ENCODE measurements at places on chromosomes 4 and X.
A peak's percentile ranks its signal among the peaks of the same experiment; 100 is the strongest.

- no peak for DNase-seq
These were observed 61.0 kb upstream of the SMIM10 start for GRCh38 chrX:134929808-134930207.

DNA sequence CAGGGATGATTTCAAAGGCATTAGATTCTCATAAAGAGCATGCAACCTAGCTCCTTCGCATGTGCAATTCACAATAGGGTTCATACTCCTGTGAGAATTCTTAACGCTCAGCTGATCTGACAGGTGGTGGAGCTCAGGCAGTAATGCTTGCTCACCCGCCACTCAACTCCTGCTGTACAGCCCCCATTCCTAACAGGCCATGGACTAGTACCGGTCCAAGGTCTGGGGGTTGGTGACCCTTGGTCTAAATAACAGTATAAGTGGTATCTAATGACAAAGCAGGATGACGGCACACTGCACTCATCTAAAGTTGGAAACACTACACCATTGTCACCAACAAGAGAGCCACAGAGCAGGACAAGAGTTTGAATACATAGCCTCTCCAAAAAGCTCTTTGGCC, 28.5 kb downstream of the ADGRA3 start:
- DNase-seq = no peak

- no peak for DNase-seq
These were observed 459 bp downstream of the RBMX2 start for GRCh38 chrX:130402208-130402684.

GRCh38 chr4:167724941-167725340, 367.4 kb upstream of the ANXA10 start:
- no peak for DNase-seq

- DNase-seq = no peak
These were observed 119.1 kb downstream of the RTL9 start for GRCh38 chrX:110477593-110478228.

DNA sequence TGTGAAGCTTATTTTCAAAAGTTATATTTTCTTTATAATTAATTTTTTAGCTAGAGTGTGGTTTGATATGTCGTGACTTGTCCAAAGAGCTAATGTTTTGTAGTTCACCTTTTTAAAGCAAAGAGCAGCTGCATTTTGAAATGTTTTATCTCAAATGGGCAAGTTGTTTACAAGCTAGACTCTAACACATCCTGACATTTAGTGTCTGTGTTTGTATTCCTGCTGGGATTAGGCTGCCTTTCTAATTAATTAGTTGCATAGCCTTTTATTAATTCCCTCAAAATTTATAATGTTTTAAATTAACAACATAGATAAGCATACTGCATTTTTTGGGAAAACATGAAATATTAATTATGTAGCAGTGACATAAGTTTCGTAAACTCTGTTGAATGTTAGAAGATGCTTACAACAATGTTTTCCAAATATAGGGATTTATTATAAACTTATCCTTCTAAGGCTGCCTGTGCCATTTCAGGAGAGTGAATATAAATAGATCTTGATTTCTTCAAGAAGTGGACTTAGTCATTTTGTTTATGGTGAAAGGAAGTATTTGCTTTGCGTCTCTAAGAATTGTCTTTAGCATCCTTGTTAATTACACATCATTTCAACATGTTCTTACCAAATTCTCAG, 37.7 kb upstream of the NUDT6 start:
- no peak for DNase-seq

DNA sequence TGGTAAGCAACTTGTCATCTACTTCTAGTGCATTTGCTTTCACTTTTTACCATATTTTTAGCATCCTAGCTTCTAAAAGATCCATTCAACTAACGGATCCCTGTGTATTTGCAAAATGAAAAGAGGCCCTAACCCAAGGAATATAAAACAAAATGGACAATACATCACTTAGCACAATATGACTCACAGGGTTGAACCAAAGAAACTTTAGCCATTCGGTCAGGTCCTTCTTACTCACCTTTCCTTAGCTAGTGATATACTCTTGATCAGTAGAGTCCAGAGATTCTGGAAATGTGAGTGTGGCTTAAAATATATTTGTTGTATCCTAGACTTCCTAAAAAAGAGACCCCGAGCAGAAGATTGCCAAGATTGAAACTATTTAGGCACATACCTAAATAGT, 19.5 kb downstream of the TMPRSS11E start:
- DNase-seq = no peak

DNA sequence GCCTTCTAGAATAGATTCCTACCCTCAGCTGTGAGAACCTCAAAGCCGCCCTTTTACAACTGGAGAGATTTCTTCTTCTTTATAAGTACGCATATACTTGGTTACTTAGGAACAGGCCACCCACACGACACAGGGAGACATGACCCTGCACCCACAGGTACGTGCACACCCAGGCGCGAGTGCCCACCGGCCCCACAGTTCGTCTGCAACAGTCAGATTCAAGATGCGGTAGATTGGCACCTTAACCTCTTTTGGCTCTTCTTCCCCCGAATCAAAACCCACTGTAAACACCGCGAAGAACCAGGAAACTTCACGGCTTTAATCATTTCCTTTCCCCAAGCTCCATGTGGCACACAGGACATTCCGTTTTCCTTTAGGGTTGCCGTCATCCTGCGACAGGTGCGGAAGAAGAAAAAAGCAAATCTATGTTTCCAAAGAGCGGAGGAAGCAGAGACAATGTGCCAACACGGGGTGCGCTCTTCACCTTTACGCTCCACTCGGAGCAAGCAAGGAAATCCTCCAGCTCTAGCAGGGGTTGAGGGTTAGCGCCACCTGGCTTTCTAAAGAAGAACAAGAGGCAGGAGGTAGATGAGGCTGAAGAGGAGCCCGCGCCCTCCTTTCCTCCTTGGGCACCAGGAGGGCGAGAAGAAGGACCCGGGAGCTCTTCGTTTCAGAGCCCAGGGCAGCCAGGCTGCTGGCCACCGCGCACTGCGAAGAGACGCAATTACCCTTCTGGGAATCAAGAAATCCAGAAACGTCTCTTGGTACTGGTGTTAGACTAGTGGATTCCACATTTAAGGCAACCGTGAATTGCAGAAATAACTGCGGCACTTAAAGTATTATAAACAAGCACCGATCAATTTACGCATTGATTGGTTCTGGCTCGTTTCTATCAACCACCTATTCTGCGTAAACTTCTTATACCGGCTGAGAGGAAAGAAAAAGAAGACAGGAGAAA, 35.7 kb downstream of the HAND2 start:
- DNase-seq = peak; percentile 53

GRCh38 chr4:146333895-146334262, 119.5 kb downstream of the REELD1 start:
- no peak for DNase-seq

GRCh38 chr4:8388528-8388870, 52.0 kb downstream of the ACOX3 start:
- no peak for DNase-seq

DNA sequence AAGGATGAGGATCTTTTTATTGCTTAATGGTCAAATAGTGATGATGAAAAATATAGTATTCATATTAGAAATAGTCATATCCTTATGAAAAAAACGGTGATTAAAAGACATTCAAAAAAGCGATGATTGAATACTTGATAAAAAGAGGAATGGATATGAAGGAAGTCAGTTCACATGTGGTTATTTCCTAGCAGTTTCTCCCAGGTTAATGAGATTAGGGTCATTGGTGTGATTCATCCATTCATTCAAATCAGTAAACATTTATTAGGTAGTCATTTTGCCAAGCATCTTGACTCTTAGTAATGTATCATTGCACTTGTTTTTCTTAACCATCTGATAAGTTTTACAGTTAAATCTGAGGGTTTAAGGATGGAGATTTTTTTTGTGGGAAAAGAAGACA, 294.1 kb downstream of the ARHGAP24 start:
- DNase-seq = no peak

- DNase-seq = no peak
These were observed 46.5 kb downstream of the ZFYVE28 start for GRCh38 chr4:2371765-2372487.

DNA sequence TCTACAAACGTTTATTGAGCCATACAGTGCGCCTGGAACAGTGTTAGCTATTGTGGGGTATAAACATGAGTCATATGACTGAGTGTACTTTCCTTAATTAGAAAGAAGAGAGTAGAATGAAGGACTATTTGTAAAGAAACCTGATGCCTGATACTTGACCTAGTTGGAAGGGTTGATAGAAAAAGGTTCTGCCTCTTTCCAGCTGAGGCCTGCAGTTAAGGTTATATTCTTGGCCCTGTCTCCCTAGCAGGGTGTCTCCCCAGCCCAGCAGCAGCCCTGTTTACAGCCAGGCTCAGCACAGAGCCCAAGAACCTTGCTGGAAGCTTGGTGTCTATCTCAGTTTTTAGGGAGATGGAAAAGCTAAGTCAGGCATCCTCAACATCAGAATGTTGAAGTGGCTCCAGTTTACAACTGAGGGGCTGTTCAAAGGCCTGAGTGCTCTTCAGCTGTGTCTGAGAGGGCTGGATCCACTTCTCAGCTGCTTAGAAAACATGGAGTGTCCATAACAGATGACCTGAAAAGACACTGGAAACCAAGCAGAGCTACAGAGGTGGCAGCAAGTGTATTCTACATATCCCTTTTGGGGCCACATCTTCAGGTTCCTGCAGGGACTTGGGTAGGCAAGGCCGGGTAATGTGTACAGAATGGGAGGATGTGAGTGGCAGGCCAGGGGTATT, 21.6 kb downstream of the NYX start:
- no peak for DNase-seq

DNA sequence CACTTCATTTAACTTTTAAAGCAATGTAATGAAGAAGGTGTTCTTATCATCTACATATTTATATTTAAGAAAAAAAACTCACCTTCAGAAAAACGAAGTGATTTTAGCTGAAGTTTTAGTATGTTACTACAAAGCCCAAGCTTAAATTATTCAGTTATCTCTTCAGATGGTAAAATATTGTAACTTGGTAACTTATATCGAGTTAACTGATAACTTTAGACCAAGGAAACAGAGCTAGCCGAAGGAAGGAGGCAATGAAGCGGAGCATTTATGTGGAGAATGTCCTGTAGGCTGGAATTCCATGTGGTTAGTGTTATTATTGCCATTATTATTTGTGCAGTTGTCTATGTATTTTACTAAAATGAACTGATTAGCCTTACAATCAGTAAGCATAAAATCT, 1102.1 kb upstream of the LCORL start:
- no peak for DNase-seq

- DNase-seq = no peak
These were observed 288.7 kb downstream of the PRDM5 start for GRCh38 chr4:120633810-120634209.

GRCh38 chr4:105509291-105509690, 35.4 kb upstream of the PPA2 start:
- DNase-seq = no peak

DNA sequence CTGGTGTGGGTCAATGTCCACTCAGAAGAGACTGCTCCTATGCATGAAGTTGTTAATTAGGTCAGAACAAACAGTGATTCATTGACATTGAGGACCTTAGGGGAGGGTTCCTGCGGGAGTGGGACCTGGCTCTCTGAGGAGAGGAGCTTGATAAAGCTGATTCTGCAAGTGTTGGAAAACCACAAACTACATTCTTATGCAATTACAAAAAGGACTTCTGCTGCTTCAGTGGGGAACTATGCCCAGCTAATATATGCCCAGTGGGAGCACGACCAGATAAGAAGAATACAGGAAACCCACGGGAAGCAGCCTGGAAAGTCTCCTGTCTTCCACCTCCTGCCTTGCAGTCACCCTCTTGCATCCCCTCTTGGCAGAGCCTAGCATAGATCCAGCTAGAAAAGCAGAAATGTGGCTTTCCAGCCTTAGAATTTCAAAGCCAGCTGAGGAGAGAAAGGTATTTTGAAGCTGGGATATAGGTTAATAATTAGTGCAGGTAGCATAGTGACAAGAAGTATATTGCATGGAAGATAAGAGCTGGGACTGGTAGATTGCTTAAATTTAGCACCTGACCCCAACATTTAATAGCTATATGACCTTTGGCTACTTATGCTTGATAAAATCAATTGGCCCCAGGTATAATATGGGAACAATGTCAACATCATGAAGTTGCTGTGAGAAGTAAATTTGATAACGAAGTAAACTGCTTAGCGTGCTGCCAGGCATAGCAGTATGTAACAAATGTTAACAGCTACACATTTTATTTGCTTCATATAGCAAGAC, 34.9 kb upstream of the UGT8 start:
- peak; percentile 13 for DNase-seq

- DNase-seq = no peak
These were observed 183.8 kb downstream of the PTTG2 start for GRCh38 chr4:38144031-38144430.

DNA sequence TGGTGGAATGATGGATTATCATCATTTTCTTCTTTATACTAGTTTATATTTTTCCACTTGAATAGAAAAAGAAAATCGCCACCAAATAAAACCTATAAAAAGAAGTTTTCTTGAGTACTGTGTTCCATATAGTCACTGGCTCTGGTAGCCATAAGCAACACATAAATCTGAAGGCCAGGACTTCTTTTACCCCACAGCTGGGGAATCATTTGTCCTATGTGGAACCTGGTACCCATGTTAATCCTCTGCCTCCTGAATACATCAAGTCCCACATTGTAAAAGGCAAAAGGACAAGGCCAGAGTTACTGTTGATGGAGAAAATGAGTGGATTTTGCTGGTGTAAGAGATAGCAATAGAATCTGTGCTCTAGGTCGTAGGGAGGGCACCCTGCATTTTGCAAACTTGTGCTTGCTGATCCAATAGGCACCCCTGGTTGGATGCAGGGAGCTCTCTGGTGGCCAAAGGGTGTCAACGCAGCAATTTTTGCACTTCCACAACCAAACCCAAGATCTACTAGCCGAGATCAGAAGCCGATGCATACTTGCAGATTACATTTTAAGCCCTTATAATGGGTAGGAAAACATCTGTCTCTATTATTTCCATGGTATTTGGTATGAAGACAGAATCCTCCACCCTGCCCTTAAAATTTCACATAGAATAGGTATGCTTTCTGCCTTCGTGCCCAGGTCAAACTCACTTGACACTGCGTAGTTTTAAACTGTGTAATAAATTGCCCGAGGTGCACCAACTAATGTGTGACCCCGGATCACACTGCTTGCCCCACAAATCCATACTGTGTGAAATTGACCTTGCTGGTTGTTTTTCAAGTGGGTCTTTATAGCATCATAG, 146.2 kb upstream of the SCML1 start:
- no peak for DNase-seq

DNA sequence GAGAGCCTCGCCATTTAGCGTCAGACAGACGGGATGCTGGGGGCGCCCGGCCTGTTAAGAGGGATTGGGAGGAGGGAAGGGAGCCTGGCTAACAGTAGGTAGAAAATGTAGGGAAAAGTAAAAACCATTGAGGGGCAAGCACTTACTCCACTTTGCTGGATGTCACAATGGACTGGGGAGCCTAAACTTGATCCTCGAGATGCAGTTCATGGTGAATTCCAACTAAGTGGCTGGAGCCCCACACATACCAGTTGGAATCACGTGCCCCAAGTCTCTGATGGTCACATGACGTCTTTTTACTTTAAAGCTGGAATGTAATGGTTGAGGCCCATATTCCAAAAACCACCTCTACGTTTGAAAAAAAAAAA, 1.5 kb downstream of the PLS3 start:
- DNase-seq = no peak

GRCh38 chr4:56619816-56620215, 61.3 kb downstream of the HOPX start:
- no peak for DNase-seq

- DNase-seq = no peak
These were observed 9.0 kb upstream of the SLC25A6 start for GRCh38 chrX:1400742-1401471.

- DNase-seq = no peak
These were observed 194.3 kb upstream of the TENM3 start for GRCh38 chr4:182048871-182049270.

GRCh38 chr4:187606581-187606980, 389.0 kb upstream of the ZFP42 start:
- no peak for DNase-seq

GRCh38 chrX:129981200-129981553, 1.3 kb upstream of the BCORL1 start:
- DNase-seq = no peak
